ENCODE measurements at places on chromosomes 13 and 19. TPM values are rescaled to one million over a fixed set of nuclear protein-coding genes. Genes with fewer than 3 reads are reported as not detected.

The SYNE4 gene
- total RNA-seq = 8.6 TPM

The ZIC2 gene
- not detected for total RNA-seq

The BORCS8 gene
- 30.5 TPM for total RNA-seq

The TMEM145 gene
- total RNA-seq = 4.9 TPM

The KLK12 gene
- total RNA-seq = not detected
